Osteocyte (in vitro differentiated cells): ENCODE measurements at places on chromosomes 12 and 14. TPM values are rescaled to one million over a fixed set of nuclear protein-coding genes. Genes with fewer than 3 reads are reported as not detected.

GRCh38 chr14:96162265-96162664, 42.4 kb upstream of the BDKRB2 start:
- DNase-seq, result no peak

DNA sequence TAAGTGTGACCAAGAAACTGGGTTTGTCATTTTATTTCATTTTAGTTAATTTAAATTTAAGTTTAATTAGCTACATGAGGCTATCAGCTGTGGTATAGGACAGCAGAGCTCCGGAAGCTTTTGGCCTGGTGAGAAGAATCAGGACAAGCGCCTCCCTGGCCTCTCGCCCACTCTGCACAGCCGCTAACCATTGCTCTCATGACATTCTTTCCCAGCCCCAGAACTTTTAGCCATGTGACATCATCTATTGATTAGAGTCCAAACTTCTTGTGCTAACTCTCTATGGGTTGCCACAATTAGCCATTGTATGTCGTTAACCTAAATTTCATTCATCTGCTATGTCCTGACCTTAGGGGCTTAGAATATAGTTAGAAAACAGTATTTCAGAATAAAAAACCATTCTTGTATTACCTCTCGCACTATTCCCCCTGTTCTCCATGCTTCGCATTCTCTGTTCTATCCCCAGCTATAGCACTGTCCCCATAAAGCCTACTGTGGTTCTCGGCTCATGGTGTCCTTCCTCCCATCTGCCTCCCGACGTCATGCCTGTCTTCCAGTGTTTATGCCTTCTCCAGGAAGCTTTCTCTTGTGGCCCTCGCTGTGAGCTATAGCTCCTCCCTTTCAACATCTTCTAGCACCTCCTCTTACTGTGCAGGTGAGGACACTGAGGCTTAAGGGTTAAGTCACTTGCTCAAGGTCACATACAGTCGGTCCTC, 23.5 kb downstream of the SSH1 start:
- DNase-seq, result no peak

GRCh38 chr14:75493592-75494087, 28.6 kb upstream of the BATF start:
- peak; percentile 56 for DNase-seq

GRCh38 chr14:74645756-74646470, 33.9 kb upstream of the LTBP2 start:
- DNase-seq, result no peak

DNA sequence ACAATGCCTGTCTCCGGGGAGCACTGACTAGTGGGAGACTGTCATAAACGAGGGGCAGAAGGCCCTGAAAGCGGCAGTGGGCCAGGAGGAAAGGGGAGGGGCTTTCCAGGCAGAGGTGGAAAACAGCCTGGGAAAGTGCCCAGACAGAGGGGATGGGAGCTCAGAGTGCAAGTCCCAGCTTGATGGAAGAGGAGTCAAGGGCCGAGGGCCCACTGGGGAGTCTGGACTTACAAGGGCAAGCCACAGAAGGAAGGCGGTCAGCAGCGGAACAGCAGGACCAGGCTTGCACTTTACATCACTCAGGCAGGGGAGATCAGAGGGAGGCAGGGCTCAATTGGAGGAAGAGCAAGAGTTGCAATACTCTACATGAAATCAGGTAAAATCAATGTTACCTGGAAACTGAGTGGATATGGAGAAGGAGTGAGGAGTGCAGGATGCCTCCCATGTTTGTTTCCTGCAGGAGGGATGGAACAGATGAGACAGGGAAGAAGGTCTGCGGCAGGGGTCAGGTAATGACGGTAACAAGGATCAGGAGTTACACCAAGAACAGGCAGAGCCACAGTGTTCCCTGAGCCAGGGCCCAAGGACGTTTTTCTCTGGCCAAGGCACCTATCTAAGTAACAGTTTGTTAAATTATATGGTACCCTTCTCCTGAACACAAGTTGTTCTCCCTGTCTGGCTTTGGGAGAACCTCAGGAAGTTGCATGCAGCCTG, 23.8 kb downstream of the PXN start:
- no peak for DNase-seq

GRCh38 chr12:4555804-4556203, 6.2 kb upstream of the DYRK4 start:
- DNase-seq, result no peak

- no peak for DNase-seq
These were observed 890 bp downstream of the AVPR1A start for GRCh38 chr12:63149909-63150712.

Gene SYT1
- 0.59 and 1.7 TPM in 2 replicates for total RNA-seq

Gene UBR7
- 22.2 and 24.7 TPM in 2 replicates for total RNA-seq
